AG04450 (cell line): ENCODE measurements at places on chromosomes 12 and 14.

DNA sequence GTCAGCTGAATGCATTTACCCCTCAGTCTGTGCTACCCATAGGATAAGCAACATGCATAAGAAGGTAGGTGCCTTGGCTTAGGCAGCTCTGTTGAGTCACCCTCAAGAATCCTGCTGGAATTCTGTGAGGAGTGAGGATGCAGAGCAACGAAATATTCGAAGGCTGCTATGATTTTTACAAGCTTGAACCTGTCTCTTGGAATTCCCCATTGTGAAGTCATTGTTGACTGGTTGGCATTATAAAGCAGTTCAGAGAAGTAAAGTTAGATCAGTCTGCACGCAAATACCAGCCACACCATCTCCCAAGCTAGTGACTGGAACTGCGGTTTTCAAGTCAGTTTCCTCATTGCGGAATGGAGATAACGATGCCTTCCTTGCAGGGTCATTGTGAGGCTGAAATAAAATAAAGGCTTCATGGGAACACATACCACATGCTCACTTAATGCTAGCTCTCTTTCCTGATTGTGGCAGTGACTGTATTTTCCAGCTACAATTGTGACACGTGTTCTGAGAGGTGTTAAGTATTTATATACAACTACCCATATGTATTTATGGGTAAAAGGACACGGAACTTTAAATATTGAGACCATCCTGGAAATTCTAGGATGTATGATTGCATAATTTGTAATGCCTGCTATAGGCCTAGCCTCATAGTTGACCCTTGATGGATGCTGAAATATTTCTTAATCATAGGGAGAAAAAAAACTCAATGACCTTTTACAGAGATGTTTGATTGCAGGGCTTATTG lies 96.7 kb downstream of the ETV6 start:
- DNase-seq: no peak

- DNase-seq: no peak
These were observed 35.8 kb downstream of the DEGS2 start for GRCh38 chr14:100123618-100124017.

DNA sequence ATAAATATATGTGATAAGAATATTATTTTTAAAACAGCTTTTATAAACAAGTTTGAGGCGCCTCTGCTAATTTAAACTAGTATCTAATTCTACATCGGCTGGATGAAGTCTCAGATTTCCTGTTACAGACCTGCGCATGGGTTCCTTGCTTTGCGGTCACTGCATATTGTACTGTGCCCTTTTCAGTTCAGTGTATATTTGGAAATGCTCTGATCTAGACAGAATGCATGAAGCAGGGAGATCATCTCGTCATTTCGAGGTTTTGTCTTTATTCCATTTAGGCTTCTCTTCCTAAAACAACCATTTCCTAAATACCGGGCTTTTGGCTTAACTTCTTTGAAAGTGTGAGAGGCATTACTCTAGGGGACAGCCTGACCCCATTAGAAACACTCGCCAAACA lies 25.6 kb downstream of the CRACR2A start:
- DNase-seq: no peak

GRCh38 chr12:109961201-109961600 lies 35.0 kb downstream of the GIT2 start:
- DNase-seq: no peak

DNA sequence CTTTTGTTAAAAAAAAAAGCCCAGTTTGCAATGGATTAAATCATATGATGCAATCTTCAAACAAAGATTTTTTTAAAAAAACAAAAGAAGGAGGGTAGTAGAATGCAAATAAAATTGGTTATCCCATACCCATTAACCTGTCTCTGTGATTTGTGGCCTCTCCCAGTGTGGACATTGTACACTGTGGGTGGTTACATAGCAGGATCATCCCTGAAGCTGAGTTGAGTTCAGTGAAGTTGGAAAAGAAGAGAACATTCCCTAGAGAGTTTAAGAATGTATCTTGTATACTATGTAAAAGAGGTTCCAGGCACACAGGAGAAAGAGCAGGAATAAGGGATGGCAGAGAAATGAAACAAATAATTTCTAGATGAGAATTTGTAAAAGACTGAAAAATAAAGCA lies 142.4 kb upstream of the SLC16A7 start:
- no peak for DNase-seq

GRCh38 chr12:64221651-64222008 lies 466 bp downstream of the KICS2 start:
- DNase-seq: peak; percentile 24

- DNase-seq: no peak
These were observed 499.8 kb downstream of the C12orf50 start for GRCh38 chr12:87529413-87529812.

GRCh38 chr14:32078858-32079216 lies 1.7 kb downstream of the ARHGAP5 start:
- no peak for DNase-seq

GRCh38 chr12:51901121-51901817 lies 6.0 kb upstream of the ACVRL1 start:
- DNase-seq: no peak

GRCh38 chr12:1593174-1594005 lies 991 bp downstream of the FBXL14 start:
- no peak for DNase-seq

GRCh38 chr14:71726580-71727021 lies 205.6 kb upstream of the RGS6 start:
- no peak for DNase-seq

DNA sequence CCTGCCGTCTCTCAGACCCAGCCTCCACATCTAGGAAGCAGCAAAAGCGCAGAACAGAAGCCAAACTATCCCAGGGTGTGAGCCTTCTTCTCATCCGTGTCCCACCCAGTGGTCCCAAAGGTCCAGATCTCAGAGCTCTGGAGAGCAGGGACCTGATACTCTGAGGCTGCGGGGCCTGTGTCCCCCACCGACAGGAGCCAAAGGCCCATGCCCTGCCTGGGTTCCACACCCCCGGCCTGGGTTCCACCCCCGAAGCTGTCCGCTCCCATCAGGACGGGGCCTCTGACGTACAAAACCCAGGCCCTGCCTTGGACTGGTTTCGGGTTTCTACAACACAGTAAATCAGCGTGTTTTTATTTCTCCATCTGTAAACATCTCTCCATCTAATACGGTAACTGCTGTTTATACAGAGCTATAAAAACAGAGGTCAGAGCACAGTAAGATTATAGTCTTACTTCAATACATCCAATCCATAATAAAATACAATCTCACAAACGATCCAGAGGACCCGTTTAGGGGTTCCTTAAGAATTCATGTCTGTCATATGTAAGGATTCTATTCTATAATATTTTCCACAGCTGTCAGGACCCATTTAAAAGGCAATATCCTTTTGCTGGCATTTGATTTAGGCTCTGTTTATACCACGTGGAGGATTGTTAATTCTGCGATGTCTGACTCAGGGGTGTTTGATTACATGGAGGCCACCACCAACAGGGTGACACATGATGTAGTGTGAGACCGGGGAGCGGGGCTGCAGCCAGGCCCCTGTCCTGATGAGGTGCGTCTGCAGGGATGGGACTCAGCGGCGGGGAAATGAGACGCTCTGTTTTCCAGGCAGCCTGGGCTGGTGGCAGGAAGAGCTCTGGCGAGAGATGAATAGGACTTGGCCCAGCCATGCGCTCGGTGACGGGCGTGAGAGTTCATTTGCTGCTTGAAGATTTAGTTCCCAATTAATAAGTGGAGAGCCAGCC lies 110.3 kb downstream of the DICER1 start:
- DNase-seq: no peak

DNA sequence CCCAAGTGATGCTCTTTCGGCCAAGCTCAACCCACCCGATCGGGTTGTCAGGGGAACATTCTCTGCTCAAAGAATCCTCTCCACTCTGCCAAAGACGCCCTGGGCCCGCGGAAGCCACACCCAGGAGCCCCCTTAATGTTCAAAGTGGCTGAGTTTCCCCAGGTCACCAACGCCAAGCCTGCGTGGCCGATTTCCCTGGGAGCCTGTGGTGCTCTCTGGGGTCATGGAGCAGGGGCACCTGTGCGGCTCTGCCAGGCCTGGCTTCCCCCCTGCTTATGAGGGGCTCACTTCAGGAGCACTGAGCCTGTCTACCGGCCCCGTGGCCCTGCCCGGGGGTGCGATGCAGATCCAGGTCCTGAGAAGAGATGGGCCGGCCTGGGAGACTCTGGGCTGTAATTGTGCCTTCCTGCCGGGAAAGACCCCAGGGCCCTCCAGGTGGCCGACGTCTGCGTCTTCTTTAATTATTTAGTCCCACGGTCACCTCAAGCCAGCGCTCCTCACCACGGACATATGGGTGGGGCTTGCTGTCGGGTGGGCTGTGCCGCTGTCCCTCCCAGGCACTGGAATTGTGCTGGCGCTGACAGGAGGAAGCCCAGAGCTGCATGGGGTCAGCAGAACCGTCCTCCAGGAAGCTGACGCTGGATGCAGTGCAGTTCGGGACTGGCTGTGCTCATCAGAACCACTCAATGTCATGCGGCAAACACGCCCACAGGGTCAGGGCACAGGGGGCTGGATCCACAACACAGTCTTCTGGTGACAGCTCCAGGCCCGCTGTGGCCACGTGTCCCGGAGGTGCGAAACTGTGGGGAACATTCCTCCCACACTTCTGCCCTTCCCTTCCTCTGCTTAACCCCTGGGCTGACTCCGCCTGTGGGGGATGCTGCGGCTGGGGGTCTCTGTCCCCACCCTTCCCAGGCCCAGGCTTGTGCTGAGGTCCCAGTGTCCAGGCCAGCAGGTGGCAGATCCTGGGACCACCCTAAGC lies 267.6 kb upstream of the SFSWAP start:
- DNase-seq: no peak

- DNase-seq: no peak
These were observed 481.1 kb downstream of the CCER1 start for GRCh38 chr12:90473831-90474230.

DNA sequence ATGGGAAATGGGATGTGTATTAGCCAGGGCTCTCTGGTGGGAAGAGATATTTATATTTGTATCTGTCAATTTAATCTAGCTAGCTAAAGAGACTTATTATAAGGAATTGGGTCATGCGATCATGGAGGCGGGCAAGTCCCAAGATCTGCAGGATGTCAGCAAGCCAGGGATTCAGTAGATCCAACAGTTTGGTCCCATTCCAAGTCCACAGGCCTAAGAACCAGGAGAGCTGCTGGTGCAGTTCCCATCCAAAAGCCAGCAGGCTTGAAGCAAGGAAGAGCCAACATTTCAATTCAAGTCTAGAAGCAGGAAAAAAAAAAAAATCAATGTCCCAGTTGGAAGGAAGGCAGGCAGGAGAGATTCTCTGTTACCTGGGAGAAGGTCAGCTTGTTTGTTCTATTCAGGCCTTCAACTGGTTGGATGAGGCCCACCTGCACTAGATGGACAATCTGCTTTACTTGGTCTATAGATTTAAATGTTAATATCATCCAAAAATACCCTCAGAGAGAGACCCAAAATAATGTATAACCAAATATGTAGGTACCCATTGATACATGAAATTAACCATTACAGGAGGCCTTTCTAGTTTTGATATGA lies 60.7 kb upstream of the BCAT1 start:
- DNase-seq: no peak

- no peak for DNase-seq
These were observed 18.2 kb upstream of the CEBPE start for GRCh38 chr14:23137192-23137812.

GRCh38 chr14:58166005-58166983 lies 14.3 kb upstream of the ARMH4 start:
- DNase-seq: peak; percentile 48
